Activated CD8-positive, alpha-beta memory T cell treated with anti-CD3 and anti-CD28 coated beads for 1 hour (primary cell): ENCODE measurements at places on chromosomes 2 and 18.

DNA sequence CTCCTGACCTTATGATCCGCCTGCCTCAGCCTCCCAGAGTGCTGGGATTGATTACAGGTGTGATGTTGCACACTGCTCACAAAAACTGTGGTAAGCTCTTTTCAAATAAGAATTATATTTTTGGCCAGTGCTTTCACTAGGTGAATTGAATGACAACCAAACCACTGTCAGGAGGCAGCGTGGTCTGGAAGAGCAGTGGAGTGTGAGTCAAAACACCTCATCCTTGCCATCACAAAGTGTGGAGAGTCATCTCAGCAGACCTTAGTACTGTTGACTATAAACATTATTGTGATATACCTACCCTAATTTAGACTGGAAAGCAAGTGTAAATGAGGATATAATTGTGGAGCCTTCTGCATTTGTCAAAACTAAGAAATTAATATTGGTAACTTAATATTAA lies 61.3 kb downstream of the UBE2E3 start:
- DNase-seq, result no peak

DNA sequence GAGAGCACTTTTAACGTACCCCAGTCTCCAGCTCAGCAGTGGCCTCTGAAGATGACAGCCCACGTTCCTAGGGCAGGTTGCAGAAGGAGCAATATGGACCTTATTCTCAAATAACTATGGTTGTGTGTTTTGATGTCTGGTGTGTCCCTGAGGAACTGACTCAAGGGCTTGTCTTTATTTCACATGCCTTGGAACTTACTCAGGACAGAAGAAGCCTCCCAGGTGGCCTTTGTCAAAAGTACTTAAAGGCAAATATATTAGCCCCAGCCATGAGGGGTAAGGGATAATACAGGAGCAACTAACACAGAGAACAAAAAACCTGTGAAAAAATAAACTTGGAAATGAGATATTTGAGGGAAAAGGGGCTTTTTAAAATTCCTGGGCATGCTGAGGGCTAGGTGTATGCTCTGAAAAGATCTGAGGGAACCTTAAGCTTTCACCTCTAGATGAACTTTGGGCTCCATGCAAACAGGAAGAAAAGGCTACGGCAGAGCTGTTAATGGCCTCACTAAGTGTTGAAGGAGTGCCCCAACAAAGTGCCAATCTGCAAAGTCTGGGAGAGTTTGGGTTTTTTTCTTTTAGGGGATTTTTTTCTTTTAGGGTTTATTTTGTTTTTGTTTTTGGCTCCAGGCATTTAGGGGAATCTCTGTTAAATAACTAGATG lies 40.3 kb downstream of the SRBD1 start:
- no peak for DNase-seq

- no peak for DNase-seq
Observed at GRCh38 chr2:78423631-78424030, 601.9 kb upstream of the REG3G start.

- no peak for DNase-seq
Observed at GRCh38 chr18:66867653-66868052, 263.8 kb upstream of the CDH19 start.

DNA sequence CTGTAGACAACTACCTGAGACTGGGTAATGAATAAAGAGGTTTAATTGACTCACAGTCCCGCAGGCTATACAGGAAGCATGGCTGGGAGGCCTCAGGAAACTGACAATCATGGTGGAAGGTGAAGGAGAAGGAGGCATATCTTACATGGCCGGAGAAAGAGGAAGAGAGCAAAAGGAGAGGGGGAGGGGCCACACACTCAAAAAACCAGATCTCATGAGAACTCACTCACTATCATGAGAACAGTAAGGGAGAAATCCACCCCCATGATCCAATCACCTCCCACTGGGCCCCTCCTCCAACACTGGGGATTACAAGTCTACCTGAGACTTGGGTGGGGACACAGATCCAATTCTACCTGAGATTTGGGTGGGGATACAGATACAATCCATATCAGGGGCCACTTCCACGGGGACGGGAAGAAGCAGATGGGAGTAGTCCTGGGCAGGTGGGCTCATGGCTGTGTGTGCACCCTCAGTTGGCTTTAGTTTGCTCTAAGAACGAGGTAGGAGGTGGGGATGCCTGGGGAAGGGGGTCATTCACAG lies 9.9 kb downstream of the MAB21L4 start:
- DNase-seq, result no peak

GRCh38 chr2:46135228-46135855 lies 161.9 kb upstream of the EPAS1 start:
- no peak for DNase-seq

DNA sequence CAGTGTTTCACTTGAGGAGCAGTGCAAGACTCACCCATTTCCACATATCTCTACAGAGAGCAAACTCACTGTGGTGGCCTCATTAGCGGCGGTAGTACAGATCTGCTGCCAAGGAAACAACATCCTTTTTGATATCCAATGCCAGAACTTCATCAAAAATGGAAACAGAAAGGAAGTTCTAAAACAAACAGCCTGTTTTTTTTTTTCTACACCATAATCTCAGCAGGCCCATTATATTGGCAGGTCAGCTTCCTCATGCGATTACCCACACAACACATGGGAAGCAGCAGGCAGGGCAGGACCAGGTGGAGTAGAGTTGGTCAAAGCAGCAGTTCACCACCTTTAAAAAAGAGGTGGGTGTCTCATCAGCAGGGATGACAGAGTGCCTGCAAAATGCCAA lies 678.9 kb upstream of the CELF4 start:
- DNase-seq, result no peak

GRCh38 chr2:8623958-8624591 lies 57.8 kb upstream of the ID2 start:
- DNase-seq, result no peak

GRCh38 chr2:196592331-196592910 lies 47.1 kb upstream of the CCDC150 start:
- no peak for DNase-seq

GRCh38 chr2:215436705-215437565 lies 1.1 kb upstream of the FN1 start:
- DNase-seq, result no peak

GRCh38 chr2:203596183-203596582 lies 61.1 kb upstream of the RAPH1 start:
- no peak for DNase-seq

DNA sequence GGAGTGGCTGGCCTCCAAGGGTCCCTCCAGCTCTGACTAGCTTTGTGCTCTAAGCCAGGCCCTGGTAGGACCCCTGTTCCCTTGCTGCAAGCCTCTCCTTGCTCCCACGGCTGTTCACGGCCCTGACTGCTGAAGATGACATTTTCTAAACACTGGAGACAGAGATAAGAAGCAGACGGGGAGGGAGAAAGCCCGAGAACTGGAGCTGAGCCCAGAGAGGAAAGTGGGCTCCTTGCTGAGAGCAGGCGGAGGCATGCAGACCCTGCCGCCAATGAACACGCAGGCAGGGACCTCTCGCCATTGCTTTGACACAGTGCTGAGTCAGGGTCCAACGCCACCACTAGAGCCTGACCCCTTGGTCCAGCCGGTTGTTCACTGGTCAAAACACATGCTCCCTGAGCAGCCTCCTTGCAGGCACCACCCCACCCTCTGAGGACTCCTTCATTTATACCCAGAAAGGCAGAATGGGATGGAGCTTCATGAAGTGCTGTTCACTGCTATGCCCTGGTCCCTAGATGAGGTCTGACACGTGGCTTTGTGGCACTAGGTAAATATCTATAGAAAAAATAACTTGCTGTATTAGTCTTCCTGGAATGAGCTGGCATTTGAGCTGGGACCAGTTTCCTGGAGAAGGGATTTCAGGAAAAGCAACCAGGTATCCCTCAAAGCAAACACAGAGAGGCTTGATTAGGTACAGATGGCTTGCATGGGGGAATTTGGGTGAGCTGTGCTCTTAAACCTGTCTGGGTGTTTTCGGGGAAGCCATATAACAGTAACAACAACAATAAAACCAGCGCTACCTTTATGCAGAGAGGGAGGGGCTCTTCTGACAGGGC lies 65.7 kb downstream of the MCFD2 start:
- no peak for DNase-seq

DNA sequence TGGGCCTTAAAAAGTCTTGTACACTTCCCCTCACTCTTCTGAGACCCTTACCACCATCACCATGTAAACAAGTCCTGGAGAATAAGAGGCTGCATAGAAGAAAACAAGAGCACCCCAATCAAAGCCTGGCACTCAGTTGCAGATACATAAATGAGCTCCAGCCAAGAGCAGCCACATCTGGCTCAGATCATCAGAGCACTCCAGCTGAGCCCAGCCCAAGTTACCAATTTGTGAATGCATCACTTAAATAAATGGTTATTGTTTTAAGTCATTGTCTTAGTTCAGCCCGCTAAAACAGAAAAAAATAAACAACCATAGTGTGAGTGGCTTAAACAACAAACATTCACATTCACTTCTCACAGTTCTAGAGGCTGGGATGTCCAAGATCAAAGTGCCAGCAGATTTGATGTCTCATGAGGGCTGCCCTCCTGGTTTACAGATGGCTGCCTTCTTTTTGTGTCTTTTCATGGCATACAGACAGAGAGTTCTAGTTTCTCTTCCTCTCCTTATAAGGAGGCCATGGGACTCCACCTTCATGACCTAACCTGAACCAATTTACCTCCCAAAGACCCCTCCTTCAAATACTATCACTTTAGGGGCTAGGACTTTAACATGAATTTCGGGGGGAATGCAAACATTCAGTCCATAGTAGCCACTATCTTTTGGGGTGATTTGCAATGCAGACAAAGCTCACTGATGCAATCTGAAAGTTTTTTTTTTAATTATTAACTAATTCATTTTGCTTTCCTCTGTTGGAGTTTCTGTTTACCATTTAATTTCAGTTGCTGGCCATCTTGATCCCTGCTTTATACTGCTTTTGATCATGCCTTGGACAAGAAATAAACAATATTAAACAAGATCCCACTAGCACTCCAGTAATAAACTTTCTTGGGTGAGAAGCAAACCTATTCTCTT lies 187.5 kb upstream of the ACVR2A start:
- DNase-seq, result no peak

DNA sequence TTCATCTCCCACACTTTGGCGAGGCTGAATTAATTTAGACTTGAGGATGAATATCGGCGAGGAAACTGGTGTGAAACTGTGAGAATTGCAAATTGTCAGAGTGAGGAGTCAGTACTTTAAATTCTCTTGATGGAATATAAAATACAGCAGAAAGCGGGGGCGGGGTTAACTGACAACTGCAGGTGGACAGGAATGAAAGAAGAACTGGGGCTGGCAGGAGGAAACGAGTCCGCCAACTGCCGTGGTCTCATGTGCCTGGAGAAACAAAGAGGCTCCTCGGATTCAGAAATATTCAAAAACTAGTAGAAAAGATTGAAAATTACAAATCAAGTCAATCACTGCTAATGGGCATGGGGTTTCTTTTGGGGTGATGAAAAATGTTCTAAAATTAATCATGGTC lies 44.3 kb downstream of the MOGAT1 start:
- no peak for DNase-seq

- no peak for DNase-seq
Observed at GRCh38 chr2:197777823-197778407, 7.2 kb downstream of the BOLL start.

- no peak for DNase-seq
Observed at GRCh38 chr2:217045700-217046475, 186.0 kb upstream of the TNP1 start.

DNA sequence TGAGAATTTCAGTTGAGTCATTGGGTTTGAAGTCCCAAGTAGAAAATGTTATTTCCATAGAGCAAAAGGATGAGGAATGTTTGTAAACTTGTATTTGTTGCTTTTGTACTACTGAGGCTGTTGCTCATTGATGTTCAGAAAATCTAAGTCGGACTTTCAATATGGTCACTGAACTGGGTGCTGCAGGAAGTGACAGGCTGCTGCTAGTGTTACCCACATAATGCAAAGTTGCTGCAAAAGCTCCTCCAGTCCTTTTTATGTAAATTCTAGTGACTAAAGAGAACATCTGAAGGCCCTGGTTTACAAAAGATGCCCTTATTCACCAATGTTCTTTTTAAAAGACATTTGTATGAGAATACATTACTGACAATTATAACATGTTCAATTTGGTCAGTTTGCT lies 131.1 kb upstream of the FAM98A start:
- DNase-seq, result no peak

DNA sequence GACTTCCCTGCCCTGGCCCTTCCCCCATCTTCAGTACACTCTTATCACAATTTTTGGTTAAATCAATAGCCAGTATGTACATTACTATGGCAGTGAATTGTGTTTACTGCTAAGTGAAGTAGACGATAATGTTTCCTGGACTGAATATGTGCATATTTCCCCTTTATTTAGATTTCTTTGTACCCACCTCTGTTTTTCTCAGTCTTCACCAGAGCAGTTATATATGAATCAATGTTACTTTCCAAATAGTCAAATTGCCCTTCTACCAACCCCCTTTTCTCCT lies 97.1 kb upstream of the HS6ST1 start:
- no peak for DNase-seq

- no peak for DNase-seq
Observed at GRCh38 chr2:182435754-182436153, 8.9 kb upstream of the PDE1A start.

GRCh38 chr2:157194097-157194688 lies 63.3 kb upstream of the GALNT5 start:
- no peak for DNase-seq

DNA sequence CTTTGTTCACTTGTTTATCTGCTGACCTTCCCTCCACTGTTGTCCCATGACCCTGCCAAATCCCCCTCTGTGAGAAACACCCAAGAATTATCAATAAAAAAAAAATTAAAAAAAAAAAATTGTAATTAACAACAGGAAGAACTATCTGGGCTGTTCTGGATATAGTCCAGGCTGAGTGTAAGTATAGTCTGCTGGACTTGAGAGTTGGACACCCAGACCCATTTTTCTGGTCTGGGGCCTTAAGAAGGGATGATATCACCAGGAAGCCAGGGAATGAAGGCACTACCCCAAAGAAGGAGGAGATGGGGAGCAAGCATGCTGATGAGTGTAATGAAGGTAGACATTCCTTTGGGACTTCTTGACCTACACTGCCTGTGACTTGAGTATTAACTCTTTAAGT lies 72.1 kb upstream of the ZFP36L2 start:
- DNase-seq, result no peak

DNA sequence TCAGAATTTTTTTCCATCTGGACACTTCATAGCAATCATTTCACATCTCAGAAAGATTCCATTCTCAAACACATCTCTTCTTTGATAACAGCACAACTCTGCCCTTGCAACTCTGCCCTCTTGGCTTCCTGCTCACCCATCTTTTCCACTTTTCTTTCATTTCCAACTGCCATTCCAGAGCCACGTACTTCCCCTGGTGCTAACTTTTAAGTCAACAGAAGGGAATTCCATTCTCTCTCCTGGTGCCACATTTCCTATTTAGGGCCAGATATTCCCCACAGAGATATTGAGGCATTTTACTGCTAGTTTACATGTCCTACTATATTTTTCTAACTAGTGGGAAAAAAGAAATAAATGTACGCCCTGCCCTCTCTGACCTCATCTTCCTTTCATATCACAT lies 590.2 kb downstream of the ARHGAP15 start:
- no peak for DNase-seq

DNA sequence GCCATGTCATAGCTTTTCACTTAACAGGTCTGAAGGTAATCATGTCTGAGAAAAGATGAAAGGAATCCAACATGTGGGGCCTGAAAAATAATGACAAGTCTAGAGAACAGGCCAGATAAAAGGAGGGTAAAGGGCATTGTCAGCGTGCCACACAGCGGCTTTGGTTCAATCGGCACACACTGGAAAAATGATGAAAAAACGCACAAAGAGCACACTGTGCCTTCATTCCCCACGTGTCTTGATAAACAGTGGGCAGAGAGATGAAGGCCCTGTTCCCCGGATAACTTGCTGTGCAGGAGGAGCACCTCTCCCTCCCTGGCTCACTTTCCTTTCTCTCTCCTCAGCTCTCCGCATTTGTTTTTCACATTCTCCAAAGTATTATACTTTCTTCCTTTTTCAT lies 766.3 kb downstream of the TDRD15 start:
- no peak for DNase-seq
